Effector memory CD4-positive, alpha-beta T cell (primary cell): ENCODE measurements at places on chromosomes 7 and 10.
A peak's percentile ranks its signal among the peaks of the same experiment; 100 is the strongest.

- H3K27me3 ChIP-seq: no peaks in the 10 kb centered on the region
- no peak overlapping the region for H3K4me3 ChIP-seq
- H3K4me1 ChIP-seq: no peaks in the 10 kb centered on the region
- H3K27ac ChIP-seq: no peak overlapping the region
Observed at GRCh38 chr10:85531706-85532105, 834.9 kb downstream of the GRID1 start.

GRCh38 chr7:28041508-28042314 is 138.9 kb downstream of the JAZF1 start:
- no peak for DNase-seq
- no peak overlapping the region for H3K27ac ChIP-seq

GRCh38 chr7:101121991-101122932 is 4.6 kb upstream of the SERPINE1 start:
- H3K27me3 ChIP-seq: peaks cover 17% of the 10 kb centered on the region
- no peak overlapping the region for H3K27ac ChIP-seq
- peaks cover 13% of the 10 kb centered on the region for H3K4me1 ChIP-seq
- no peak for DNase-seq

DNA sequence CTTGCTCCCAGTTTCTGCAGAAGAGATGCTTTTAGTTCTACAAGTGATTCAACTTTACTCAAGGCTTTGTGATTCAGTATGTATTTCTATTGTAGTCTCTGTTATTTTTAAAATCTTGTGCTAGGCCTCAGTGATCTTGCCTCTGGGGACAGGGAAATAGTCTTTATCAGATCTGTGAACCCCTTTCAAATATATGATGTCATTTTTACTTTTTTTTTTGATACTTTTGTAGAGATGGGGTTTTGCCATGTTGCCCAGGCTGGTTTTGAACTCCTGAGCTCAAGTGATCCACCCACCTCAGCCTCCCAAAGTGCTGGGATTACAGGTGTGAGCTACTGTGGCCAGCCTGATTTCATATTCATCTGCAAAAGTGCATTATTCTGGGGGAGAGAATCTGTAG is 3.4 kb downstream of the SNX10 start:
- H3K36me3 ChIP-seq: no peaks in the 10 kb centered on the region
- H3K27me3 ChIP-seq: no peaks in the 10 kb centered on the region
- DNase-seq: no peak
- peak overlapping the region; percentile 39 for H3K27ac ChIP-seq

- DNase-seq: no peak
- H3K4me3 ChIP-seq: no peak overlapping the region
- no peaks in the 10 kb centered on the region for H3K4me1 ChIP-seq
- H3K27ac ChIP-seq: no peak overlapping the region
- H3K36me3 ChIP-seq: no peaks in the 10 kb centered on the region
- H3K27me3 ChIP-seq: no peaks in the 10 kb centered on the region
Observed at GRCh38 chr7:17671956-17672355, 268.3 kb downstream of the SNX13 start.

- no peaks in the 10 kb centered on the region for H3K27me3 ChIP-seq
- H3K27ac ChIP-seq: no peak overlapping the region
- no peak for DNase-seq
- no peaks in the 10 kb centered on the region for H3K4me1 ChIP-seq
- H3K36me3 ChIP-seq: no peaks in the 10 kb centered on the region
Observed at GRCh38 chr10:59323036-59323459, 39.3 kb downstream of the FAM13C start.

GRCh38 chr10:79502561-79503309 is 9.6 kb upstream of the EIF5AL1 start:
- no peak overlapping the region for H3K4me3 ChIP-seq
- no peaks in the 10 kb centered on the region for H3K4me1 ChIP-seq
- no peaks in the 10 kb centered on the region for H3K27me3 ChIP-seq
- no peak overlapping the region for H3K27ac ChIP-seq
- no peak for DNase-seq

DNA sequence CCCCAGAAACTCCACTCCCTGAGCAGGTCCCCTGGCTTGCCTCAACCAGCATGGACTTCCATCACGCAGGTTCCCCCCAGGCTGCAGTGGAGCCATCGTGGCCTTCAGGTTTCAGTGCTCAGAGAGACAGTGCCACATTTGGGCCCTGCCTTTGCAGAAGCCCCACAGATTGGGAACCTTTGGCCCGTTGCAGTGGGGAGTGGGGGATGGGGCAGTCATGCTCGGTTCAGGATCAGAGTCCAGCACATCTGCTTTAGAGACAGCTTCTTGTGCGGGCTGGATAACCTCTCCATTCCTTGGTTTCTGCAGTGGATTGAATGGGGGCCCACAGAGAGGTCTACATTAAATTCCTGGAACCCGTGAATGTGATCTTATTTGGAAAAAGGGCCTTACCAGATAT is 183.9 kb downstream of the EBF3 start:
- DNase-seq: no peak
- H3K4me3 ChIP-seq: no peak overlapping the region
- H3K4me1 ChIP-seq: no peaks in the 10 kb centered on the region
- H3K27ac ChIP-seq: no peak overlapping the region

GRCh38 chr10:21602313-21602712 is 68.3 kb downstream of the MLLT10 start:
- H3K4me1 ChIP-seq: no peaks in the 10 kb centered on the region
- H3K4me3 ChIP-seq: no peak overlapping the region
- no peak for DNase-seq

DNA sequence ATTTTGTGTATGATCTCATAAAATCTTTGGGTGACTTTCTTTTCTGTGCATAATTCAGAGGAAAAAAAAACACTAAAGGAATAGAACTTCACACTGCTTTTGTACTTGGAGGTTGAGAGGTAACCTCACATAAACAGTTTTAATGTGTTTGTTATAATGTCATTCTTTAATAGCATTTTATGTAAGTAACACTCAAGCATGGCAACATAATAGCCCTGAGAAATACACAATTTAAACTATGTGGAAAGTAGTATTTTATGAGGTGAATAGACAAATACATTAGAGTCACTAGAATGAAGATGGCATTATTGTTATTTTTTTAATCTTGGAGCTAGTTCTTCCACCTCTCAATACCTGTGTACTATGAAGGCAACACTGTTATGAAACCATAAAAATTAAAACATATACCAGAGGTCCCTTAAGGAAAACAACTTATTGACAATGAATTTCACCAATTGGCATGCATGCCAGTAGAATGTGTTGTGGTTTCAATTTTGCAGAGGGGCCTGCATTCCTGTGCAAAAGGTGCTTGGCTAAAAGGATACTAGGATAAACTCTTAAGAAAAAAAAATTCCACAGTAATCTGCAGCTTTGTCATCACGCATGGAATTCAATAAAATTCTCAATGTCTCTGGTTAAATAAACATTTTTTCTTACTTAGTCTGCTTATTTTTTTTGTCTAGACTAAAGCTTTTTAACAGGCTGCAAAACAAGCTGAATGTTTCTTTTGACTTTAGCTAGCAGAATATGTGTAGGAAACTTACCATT is 102.5 kb downstream of the CD36 start:
- DNase-seq: no peak
- no peak overlapping the region for H3K4me3 ChIP-seq
- H3K27ac ChIP-seq: no peak overlapping the region

- no peak overlapping the region for H3K27ac ChIP-seq
- DNase-seq: no peak
- no peaks in the 10 kb centered on the region for H3K36me3 ChIP-seq
- no peaks in the 10 kb centered on the region for H3K4me1 ChIP-seq
Observed at GRCh38 chr7:148584154-148584827, 6.3 kb upstream of the C7orf33 start.

DNA sequence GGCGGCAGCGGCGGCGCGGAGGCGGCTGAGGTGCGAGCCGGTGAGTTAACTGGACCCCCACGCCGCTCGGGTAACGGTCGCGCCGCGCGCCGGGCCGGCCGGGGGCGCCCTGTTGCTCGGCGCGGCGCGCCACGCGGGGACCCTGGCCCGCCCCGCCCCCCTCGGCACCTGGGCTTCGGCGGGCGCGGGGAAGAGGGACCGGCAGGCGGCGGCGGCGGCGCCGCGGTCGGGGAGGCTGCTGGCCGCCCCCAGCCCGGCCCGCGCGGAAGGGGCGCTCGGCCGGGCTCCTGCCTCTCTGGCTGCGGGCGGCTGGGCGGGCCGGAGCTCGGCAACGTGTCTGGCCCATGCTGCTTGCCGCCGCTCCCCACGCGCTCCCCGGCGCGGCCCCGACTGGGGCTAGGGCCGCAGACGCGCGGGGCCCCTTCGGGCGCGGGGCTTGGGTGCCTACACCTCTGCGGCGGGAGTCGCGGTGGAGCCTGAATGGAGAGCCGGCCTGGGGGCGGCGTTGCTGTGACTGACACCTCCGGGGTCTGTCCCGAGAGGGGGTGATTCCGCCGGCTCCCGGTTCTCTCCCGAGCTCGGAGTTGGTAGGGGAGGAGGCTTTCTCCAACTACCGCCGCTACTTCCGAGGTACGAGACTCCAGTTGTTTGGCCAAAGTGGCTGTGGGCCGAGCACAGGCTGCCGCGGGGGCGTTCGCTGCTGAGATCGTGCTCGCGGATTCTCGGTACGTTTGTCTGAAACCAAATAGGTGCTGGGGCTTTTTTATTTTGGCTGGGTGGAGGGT is 494 bp downstream of the PALS2 start:
- H3K27ac ChIP-seq: peak overlapping the region; percentile 51
- H3K36me3 ChIP-seq: no peaks in the 10 kb centered on the region
- H3K27me3 ChIP-seq: no peaks in the 10 kb centered on the region
- H3K4me3 ChIP-seq: peak overlapping the region; percentile 78
- peaks cover 7% of the 10 kb centered on the region for H3K4me1 ChIP-seq
- no peak for DNase-seq

- no peak overlapping the region for H3K27ac ChIP-seq
- H3K4me1 ChIP-seq: no peaks in the 10 kb centered on the region
- no peak for DNase-seq
- H3K4me3 ChIP-seq: no peak overlapping the region
- H3K36me3 ChIP-seq: no peaks in the 10 kb centered on the region
- H3K27me3 ChIP-seq: no peaks in the 10 kb centered on the region
Observed at GRCh38 chr7:31692451-31692850, 5.4 kb downstream of the PPP1R17 start.

- H3K4me3 ChIP-seq: no peak overlapping the region
- no peak for DNase-seq
- no peak overlapping the region for H3K27ac ChIP-seq
- H3K27me3 ChIP-seq: no peaks in the 10 kb centered on the region
- no peaks in the 10 kb centered on the region for H3K4me1 ChIP-seq
- no peaks in the 10 kb centered on the region for H3K36me3 ChIP-seq
Observed at GRCh38 chr7:95342642-95343307, 18.4 kb upstream of the PON1 start.

- no peaks in the 10 kb centered on the region for H3K27me3 ChIP-seq
- no peak for DNase-seq
- H3K4me1 ChIP-seq: no peaks in the 10 kb centered on the region
- H3K27ac ChIP-seq: no peak overlapping the region
Observed at GRCh38 chr7:152956006-152956405, 196.5 kb downstream of the ACTR3B start.

DNA sequence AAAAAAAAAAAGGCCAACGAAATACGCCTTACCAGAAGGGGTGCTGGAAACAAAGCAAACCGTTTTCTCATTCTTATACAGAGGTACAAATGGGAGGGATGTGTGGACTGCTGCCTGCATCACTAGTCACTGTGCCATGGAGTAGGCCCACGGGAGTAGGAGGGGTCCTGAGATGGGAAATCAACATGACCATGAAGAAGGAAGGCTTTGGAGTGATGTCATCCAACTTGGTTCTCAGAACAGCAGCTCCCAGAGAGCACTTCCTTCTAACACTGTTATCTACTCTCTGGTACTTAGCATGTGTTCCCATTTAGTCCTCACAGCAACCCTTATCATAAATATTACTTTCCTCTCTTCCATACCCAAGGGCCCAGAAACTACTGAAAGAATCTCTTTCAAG is 60.0 kb upstream of the LRGUK start:
- no peak overlapping the region for H3K27ac ChIP-seq
- H3K4me3 ChIP-seq: no peak overlapping the region
- H3K4me1 ChIP-seq: no peaks in the 10 kb centered on the region
- H3K27me3 ChIP-seq: no peaks in the 10 kb centered on the region
- no peak for DNase-seq

- DNase-seq: no peak
- no peak overlapping the region for H3K27ac ChIP-seq
- no peaks in the 10 kb centered on the region for H3K36me3 ChIP-seq
- no peaks in the 10 kb centered on the region for H3K27me3 ChIP-seq
- H3K4me1 ChIP-seq: no peaks in the 10 kb centered on the region
Observed at GRCh38 chr10:59463909-59464308, 101.6 kb upstream of the FAM13C start.

DNA sequence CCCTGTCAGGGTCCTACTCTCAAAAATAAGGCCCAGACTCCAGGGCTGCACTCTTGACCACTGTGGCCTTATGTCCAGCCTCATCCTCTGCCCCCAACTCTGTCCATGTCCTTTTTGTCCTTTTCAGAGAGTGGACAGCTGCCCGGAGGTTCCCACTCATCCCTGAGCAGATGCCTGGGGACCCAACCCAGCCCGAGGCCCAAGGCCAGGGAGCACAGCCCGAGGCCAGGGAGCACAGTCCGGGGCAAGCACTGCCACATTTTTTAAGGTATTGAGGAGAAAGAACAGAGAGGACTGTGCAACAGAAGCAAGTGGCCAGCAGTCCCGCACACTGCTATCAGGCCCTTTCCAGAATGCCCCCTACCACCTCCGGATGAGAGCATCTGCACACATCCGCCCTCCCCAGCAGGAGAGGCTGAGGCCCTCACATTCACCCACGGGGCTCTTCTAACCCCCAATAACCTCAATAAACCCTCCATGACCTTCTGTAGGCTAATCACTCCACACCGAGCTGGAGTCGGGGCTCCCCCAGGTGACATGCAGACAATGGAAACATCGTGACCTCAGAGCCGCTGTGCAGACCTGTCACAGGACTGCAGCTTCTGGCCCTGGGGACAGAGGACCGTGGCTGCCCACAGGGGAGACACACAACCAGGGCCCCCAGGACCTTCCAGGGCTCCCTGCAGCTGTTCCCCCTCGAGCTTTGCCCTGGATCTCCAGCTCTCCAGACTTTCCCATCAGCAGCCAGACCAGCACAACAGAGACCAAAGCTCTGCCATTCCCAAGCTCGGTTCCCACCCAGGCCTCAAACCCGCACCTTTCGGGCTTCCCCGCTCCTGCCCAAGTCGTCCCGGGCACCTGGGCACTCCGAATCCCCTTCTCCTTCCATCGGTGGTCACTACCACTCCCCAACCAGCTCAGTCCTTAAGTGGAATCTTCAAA is 51.4 kb downstream of the CAMK2B start:
- no peaks in the 10 kb centered on the region for H3K27me3 ChIP-seq
- H3K4me3 ChIP-seq: no peak overlapping the region
- H3K27ac ChIP-seq: no peak overlapping the region
- DNase-seq: no peak
